ENCODE measurements at places on chromosomes 7 and 10. TPM values are rescaled to one million over a fixed set of nuclear protein-coding genes. Genes with fewer than 3 reads are reported as not detected.

Gene FAM25C
- total RNA-seq = not detected

Gene TMEM26
- not detected for total RNA-seq

DNA sequence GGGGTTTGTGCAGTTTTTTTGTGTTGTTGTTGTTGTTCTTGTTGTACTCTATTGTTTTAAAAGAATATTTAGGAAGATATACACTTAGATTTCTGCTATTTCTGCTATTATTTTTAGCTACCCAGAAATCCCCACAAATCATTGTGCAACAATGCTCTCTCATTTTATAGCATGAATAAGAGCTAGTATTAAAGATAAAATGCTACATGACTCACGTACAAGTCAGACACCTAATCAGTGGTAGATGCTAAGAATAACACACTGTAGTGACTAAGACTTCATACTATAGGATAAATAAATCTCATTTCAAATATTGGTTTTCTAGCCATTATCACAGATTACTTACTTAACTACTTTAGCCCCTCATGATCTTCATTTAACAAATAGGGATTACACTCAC is 920.5 kb downstream of the KCNMA1 start:
- no peak for DNase-seq

GRCh38 chr7:45484094-45484493 is 90.1 kb upstream of the ADCY1 start:
- no peak for DNase-seq

DNA sequence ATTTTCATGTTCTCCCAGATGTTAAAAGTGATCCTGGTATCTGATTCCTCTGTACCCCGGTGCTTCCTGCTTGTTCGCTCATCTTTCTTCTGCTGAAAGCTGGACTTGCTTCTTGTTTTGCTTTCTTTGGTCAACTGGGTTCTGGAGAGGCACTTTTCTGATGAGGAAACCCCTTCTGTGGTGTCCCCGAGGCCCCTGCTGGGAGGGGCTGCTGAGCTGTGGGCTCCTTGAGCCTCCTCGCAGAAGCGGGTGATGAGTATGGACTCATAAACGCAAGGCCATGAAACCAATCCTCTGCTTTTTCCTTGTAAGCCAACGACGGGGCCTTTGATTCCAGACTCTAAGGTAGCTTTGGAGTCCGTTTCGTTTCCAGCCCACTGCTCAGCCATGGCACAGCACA is 7.8 kb downstream of the WIPI2 start:
- DNase-seq = no peak

DNA sequence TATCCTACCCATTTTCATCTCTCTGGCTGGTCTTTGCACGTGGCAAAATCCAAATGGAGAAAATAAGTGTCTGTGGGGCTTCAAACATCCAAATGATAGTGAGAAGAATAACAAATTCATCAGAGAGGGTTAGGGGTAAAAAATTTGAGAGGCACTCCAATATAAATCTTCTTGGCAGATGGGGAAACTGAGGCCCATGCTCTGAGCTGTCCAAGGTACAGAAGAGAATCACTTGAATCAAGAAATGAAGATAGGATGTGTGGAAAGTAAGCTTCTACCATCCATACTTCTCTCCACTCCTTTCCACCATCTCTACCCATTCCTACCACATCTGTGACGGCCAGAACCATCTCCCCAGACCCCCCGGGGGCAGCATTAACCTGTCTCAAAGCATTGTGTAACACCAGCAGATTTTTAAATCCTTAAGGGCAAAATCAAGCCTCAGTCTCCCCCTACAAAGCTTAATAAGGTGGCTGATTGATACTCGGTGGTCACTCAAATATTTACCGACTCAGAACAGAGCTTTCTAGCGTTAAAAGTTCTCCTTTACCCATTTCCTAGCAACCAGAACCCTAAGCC is 818 bp downstream of the GOT1 start:
- DNase-seq = no peak

GRCh38 chr7:37181550-37181932 is 267.1 kb downstream of the ELMO1 start:
- no peak for DNase-seq

DNA sequence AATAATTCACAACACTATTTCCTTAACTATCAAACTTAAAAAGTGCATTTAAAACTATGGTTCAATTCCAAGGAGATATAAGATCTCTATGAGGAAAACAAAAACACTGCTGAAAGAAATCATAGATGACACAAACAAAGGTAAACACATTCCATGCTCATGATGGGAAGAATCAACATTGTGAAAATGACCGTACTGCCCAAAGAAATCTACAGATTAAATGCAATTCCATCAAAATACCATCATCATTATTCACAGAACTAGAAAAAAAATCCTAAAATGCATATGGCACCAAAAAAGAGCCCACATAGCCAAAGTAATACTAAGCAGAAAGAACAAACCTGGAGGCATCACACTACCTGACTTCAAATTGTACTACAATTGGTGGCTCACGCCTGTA is 159.9 kb upstream of the EEPD1 start:
- DNase-seq = no peak

DNA sequence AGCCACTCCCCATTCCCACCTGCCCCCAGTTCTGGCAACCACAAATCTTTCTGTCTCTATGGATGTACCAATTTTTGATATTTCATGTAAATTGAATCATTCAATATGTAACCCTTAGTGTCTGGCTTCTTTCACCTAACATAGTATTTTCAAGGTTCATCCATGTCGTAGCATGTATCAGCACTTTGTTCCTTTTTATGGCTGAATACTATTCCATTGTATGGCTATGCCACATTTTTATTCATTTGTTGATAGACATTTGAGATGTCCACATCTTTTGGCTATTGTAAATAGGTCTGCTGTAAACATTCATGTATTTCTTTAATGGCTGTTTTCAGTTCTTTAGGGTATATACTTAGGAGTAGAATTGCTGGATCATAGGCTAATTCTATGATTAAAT is 270.5 kb downstream of the FGFR2 start:
- no peak for DNase-seq

Data from glutamatergic neuron (in vitro differentiated cells).